ENCODE measurements at places on chromosomes 7 and 10.

GRCh38 chr7:13737563-13737962 is 251.9 kb downstream of the ETV1 start:
- DNase-seq, result no peak

GRCh38 chr10:103451091-103451813 is 918 bp downstream of the CALHM2 start:
- no peak for DNase-seq

GRCh38 chr7:138698281-138698680 is 2.9 kb downstream of the SVOPL start:
- no peak for DNase-seq

DNA sequence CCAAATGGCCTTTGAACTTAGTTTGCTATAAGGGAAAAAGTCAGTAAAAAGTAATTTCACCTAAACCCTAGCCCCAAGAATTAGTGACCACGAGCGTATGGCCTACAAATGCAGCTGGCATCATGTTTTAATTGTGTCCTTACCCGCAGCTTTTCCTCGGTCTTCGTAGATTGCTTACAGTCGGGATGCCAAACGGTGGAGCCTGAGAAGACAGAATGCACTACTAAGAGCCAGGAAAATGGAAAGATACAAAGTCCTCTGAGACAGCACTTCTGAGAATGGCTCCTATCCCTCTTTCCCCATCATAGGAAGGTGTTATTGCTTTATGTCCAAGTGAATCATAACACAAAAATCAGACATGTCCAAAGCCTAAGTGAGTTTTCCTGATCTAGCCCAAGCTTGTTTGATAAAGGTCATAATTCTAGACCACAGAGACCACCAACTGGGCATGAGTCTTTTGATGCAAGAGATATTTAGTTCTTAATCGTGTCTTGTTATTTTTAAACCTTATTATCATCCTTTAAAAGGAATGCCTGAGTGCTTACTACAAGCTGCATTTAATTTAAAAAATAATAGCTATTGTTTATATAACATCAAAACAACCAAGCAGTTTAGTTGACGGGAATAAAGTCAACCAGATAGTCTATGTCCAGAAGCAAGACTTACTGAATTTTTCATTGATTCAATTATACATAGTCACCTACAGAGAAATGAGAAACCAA is 83.7 kb upstream of the AFAP1L2 start:
- DNase-seq, result no peak

- no peak for DNase-seq
These were observed 541.7 kb upstream of the GALNT17 start for GRCh38 chr7:70590126-70590854.

GRCh38 chr10:71708301-71708703 is 11.3 kb downstream of the C10orf105 start:
- peak; percentile 50 for DNase-seq

GRCh38 chr10:12535656-12536055 is 186.3 kb downstream of the CAMK1D start:
- DNase-seq, result no peak

DNA sequence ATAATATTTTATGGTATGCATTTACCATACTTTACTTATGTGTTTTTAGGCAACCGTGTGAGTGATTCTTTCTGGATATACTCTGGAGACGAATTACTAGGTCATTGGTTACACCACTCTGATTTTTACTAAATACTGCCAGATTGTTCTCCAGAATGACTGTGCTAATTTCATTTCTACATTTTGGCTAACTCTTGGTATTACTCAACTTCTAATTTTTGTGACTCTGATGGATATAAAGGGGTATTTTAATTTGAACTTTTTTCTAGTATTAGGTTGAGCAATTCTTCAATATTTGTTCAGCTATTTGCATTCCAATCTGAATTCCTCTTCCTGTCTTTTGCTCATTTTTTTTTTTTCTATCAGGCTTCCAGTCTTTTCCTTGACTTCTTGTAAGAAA is 223.6 kb downstream of the MDFIC start:
- DNase-seq, result no peak

DNA sequence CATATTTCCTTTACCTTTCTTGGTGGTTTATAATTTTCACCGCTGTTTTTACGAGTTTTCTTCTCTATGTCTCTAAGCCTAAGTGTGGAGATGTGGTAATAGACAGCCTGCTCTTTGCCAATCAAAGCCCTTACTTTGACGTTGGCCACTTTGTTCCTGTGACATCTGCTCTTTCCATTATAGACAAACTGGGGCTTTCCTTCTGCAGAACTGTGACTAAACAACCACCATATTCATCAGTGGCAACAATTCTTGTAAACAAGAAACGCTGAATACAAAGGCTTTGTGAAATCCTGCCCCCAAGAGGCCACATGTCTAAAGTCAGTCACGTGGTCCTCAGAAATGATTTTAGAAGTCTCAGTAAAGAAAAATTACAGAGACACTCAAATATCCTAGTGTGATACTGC is 59.6 kb upstream of the CAPZA2 start:
- no peak for DNase-seq

DNA sequence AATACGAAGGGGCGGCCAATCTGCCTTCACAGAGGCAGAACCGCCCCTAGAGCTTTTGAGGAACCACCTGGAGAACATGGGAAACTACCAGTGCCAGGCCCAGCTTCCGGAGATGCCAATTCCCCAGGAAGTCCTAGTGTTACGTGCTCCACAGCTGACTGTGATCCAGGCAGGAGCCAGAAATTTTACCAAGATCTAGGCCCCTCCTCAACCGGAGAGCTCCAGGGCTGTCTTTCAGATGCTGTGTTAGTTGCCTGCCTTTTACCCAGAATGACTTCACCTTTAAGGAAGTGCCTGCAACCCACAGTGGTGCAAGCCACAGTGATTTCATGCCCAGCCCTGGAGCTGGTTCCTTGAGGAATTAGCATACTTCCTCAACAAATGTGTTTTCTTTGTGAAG is 62.9 kb downstream of the ELMO1 start:
- no peak for DNase-seq

DNA sequence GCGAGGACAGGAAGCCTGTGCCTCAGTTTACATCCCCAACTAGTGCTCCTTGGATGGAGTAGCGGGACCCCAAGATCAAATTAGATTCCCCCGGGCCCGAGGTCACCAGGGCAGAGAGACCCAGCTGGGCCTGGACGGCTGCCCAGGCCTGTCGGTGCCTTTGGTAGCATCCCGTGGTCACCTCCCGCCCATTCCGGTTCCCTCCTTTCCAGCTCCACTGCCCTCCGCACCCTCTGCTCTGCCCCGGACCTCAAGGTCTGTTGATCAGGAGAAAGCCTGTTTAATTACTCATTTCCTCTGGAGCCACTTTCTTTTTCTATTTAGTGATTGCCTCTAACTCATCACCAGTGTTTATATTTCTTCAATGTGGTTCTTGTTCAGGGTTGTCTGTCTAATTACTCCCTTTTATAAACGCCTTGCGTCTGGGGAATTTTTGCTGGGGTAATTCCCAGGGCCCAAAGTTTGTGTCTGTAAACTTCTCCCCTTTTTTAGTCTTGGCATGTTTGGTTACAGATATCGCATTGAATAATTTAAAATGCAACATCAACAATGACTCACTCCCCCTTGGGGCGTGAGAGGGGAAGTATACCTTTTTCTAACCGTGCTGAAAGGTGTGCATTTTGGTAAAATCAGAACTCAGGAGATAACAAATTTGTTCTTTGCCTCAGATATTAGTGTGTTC is 1.9 kb downstream of the FOXK1 start:
- DNase-seq, result no peak

DNA sequence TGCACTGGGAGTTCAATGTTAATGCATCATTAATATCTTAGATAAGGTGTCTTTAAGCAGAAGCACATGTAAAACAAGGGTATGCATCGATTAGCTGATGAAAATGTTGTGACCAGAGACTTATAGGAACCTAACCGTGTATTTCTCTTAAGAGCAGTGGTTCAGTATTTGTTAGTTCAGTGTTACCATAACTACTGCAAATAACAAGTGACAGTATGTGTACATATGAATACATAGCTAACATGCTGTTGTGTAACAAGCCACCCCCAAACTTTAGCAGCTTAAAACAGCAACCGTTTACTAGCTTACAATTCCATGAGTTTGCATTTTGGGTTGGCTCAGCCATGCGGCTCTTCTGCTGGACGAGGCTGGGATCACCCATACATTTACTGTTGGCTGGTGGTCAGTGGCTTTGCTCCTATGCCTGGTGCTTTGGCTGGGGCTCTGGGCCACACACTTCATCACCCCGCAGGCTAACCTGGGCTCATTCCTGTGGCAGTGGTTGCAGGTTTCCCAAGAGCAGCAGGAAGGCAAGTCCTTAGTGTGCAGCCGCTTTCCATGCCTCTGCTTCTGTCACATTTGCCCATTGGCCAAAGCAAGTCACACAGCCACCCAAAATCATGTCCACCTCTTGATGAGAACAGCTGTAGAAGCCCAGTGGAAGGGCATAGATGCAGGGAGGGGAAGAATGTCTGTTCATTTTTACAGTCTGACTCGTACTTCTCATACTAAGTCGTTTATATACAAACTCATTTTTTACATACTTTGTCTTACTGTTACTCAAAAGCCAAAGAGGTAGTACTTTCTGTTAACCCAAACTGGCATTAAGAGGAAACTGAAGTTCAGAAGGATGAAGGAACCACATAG is 103.3 kb upstream of the GATA3 start:
- DNase-seq, result no peak

DNA sequence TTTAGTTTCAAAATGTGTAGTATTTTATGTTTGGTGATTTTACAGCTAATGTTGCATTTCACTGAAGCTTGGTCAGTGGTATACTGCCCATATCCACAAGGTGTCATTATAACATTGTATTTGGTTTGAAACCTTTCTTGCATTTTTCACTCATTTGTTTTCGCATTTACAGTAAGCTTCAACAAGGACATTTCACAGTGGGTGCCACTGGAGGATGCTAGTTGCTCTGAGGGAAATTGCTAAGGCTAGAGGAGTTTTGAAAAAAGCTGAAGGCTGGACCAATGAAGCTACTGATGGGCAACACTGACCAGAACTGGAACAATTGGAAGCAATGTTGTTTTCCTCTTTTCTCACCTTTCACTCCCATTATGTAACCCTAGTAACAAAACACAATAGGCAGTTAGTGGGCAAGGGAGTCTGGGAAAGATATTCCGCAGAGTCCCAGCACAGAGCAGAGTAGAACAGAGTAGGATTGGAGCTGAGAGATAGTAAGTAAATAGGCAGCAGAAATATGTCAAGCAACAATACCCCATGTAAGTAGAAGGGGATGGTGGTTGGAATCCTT is 23.6 kb upstream of the SRI start:
- DNase-seq, result no peak

- no peak for DNase-seq
These were observed 377 bp upstream of the POLR1F start for GRCh38 chr7:19709249-19709578.

DNA sequence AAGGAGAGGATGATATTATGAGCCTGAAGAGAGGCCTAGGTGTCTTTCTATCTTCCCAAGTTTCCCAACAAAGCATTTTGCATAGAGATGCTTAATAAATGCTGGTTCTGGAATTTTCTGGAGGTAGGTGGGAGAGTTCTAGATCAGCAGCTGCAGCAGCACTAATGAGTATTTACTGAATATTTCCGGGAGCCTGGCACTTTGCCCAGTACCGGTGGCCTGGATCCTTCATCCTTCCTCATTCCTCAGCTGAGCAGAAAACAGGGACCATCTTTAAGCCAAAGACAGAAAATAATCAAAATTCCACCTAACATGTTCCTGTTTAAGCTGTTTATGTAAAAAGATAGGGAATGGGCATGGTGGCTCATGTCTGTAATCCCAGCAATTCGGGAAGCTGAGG is 813.2 kb upstream of the AUTS2 start:
- DNase-seq, result no peak

- no peak for DNase-seq
These were observed 847.1 kb upstream of the MBL2 start for GRCh38 chr10:53619671-53620070.

GRCh38 chr7:36180121-36180520 is 27.1 kb downstream of the EEPD1 start:
- no peak for DNase-seq

DNA sequence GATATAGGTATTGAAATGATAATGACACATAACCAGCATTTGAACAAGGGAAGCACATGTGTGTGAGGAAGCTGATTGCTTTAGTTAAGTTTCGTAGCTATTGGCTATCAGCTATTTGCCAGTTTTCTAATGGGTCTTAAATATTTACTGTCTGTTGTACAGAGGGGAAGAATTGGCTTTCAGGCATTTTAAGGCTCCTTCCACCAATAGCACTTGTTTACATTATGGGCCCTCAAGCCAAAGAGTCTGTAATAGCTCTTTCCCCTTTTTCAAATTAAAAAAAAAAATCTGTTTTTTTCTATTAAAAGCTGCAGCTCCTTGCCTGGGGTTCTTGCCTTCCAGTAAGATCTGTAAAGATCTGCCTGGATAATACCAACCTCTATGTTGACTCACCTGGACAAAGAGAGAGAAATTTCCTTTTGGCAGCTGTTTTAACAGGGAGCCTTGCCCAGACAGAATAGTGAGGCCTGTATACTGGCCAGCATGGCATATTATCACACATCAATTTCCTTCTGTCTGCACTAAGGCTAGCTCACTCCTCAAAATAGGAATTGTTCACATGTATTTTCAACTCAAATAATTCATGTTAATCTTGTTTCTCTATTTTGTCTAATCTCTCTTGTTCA is 104.7 kb upstream of the LRGUK start:
- DNase-seq, result no peak

DNA sequence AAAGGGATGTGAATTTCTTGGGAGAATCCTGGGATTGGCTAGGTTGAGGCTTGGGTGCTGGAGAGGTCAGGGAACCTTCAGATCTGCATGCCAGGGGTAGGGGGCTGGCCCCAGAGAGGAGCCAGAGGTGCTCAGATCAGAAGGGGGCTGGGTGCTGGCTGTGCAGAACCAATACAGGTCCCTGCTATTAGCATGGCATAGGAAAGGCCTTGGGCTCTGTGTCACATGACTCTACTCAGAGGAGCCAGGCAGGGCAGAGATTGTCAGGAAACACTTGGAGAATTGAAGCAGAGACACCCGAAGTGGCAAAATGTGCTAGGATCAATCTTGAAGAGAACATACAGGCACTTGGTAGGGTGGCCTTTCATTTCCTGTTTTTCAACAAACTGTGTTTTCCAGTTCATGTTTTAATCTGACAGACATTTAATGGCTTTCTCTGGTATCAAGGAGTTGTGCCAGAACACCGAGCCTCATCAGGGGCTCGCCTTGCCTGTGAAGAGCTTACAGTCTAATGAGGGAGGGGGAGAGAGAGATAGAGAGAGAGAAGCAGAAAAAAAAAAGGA is 498.9 kb downstream of the RPS24 start:
- no peak for DNase-seq

Data from stimulated activated CD4-positive, alpha-beta T cell treated with anti-CD3 and anti-CD28 coated beads, Interleukin-12 subunit alpha, Interleukin-12 subunit beta, amount 100 ng/mL, for 48 hours (primary cell).